ENCODE measurements at places on chromosomes 12 and 14. TPM values are rescaled to one million over a fixed set of nuclear protein-coding genes. Genes with fewer than 3 reads are reported as not detected.

Gene TXNRD1
- 350 TPM for total RNA-seq

GRCh38 chr12:90851800-90852718, 102.9 kb downstream of the CCER1 start:
- DNase-seq, result no peak

- DNase-seq, result no peak
Observed at GRCh38 chr14:93967637-93968250, 8.6 kb downstream of the ASB2 start.

DNA sequence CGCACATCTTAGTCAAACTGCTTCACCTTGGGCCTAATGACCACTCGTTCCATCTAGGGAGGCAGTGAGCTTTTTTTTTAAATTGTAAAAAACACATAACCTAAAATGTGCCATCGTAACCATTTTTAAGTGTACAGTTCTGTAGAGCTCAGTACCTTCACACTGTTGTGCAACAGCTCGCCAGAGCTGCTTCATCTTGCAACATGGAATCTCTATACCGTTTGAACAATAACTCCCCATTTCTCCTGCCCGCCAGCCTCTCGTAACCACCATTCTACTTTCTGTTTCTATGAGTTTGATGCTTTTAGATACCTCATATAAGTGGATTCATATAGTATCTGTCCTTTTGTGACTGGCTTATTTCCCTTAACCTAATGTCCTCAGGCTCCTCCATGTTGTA, 196.2 kb downstream of the CHST11 start:
- DNase-seq, result no peak

Gene EIF2S3B
- total RNA-seq, result 9.2 TPM

- DNase-seq, result peak; percentile 32
Observed at GRCh38 chr12:120283318-120283717, 8.4 kb downstream of the RNU4-2 start.

Gene FBXO34
- total RNA-seq, result 26.5 TPM

Gene ZFHX2
- total RNA-seq, result 0.41 TPM

Gene GPX2
- not detected for total RNA-seq

DNA sequence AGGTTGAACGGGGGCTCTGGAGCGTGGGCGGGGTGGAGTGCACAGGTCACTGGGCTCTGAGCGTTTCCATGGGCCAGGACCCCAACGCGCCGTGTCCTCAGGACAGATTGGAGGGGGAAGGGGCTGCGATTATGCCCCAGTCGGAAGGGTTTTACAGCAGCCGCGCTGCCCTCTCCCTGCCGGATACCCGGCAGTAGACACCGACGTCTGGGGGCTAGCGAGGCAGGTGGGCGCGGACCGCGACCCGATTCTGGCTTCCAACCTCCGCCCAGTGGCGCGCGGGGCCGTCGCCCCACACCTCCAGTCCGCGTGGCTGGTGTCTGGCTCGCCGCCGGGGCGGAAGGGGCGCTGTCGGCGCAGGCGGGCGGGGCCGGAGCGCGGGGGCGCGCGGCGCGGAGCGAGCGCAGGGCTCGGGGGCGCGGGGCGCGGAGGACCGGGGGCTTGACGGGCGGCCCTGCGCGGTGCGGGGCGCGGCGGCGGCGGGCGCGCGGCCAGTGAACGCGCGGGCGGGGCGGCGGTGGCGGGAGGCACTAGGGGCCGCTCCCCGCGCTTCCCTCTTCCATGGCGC, 2.4 kb upstream of the KIF26A start:
- DNase-seq, result no peak

Gene FCF1
- 52.3 TPM for total RNA-seq

- DNase-seq, result no peak
Observed at GRCh38 chr12:92495108-92495507, 207.7 kb upstream of the PLEKHG7 start.

Gene GAS2L3
- 38.0 TPM for total RNA-seq

Gene FSCB
- total RNA-seq, result 1.4 TPM

- DNase-seq, result peak; percentile 35
Observed at GRCh38 chr12:82880442-82880901, 193.8 kb downstream of the TMTC2 start.

DNA sequence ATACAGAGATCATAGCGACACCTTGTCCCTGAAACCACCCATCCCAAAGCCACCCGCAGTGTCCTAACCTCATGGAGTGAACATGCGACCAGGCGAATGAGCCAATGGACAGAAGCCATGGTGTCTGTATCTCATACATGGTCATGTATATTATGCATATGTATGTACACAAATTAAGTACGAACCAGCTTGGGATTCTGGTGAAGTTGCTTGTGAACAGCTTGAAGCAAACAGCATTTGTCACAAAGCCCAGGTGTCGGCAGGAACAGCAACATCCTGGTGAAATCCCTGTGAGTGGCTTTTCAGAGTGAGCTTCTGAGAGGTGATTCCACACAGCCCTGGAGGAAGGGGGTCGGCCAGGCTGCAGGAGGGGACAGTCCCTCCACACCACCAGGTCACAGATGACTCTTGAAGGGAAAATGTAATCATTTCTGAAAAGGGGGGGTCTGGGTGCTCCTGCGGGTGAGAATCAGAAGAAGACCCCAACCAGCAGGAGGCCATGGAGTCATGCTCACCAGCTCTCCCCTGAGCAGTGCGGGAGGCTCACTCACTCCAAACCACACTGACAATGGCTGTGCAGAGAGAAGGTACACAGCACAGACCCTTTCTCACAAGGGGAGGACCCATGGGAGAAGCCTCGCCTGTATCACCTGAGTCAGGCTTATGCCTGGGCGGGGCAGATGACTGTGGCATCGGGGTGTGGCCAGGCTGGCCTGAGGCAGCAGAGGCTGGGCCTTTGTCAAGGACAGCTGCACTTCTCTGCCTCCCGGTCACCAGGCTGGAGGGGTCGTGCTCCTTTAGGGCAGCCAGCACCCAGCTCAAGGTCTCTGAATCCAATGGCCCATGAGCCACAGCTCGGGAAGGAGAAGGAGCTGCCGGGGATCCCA, 14.3 kb downstream of the CHGA start:
- DNase-seq, result no peak

Gene TMEM52B
- total RNA-seq, result under 0.01 TPM

GRCh38 chr12:24584032-24584675, 364.7 kb downstream of the BCAT1 start:
- no peak for DNase-seq

- peak; percentile 16 for DNase-seq
Observed at GRCh38 chr12:113340061-113340460, 5.2 kb upstream of the SLC8B1 start.

- DNase-seq, result no peak
Observed at GRCh38 chr12:26269562-26270284, 74.3 kb downstream of the SSPN start.

Gene NOVA1
- total RNA-seq, result 16.9 TPM

Gene OVCH1
- total RNA-seq, result 0.27 TPM

Gene GDF11
- total RNA-seq, result 4.7 TPM

DNA sequence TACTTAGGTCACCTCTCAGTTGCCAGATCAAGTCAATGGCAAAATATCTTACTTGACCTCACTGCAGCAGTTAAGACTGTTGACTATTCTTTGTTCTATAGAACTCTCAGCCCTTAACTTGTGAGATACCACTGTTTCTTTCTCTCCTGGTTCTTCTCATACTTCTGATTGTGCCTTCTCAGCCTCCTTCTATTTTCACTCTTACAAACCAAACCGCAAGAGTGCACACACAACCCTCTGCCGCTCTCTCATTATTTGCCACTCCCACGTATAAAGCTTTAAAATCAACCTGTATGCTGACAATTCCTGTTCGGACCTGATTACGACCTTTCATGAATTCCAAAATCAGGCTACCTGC, 4.5 kb downstream of the E2F7 start:
- no peak for DNase-seq

GRCh38 chr12:89551747-89552146, 25.9 kb upstream of the POC1B start:
- DNase-seq, result no peak

- no peak for DNase-seq
Observed at GRCh38 chr12:20627001-20627588, 68.0 kb upstream of the SLCO1C1 start.

Data from fibroblast of the aortic adventitia (primary cell).